Stimulated activated CD8-positive, alpha-beta memory T cell treated with anti-CD3 and anti-CD28 coated beads, Interleukin-4, amount 100 ng/mL, for 4 hours (primary cell): ENCODE measurements at places on chromosomes 2 and 18.

DNA sequence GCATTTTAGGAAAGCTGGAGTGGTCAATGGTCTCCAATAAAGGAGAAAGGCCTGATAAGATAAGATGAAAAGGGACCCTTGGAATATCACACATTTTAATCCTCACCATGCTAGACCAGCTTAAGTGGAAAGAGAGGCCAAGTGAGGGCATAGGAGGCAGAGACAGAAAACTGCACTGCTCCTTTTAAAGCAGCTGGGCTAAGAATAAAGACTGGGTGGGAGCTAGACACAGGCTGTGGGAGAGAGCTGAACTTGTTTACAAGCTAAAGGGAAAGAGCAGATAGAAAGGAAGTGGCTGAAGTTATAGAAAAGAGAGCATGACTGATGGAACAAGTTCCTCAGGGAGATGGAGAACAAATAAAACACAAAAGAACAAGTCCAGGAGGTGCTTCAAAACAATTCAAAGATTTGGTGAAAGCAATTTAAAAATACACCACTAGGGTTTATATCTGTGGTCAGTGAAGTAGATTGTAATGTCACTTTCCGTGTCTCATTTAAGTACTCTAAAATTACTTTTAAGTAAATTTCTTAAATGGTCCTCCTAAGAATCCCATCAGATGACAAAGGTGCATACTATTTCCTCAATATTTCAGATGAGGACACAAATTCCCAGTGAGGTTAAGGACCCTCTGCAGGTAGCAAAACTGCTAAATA, 7.5 kb downstream of the COL5A2 start:
- no peak for DNase-seq

DNA sequence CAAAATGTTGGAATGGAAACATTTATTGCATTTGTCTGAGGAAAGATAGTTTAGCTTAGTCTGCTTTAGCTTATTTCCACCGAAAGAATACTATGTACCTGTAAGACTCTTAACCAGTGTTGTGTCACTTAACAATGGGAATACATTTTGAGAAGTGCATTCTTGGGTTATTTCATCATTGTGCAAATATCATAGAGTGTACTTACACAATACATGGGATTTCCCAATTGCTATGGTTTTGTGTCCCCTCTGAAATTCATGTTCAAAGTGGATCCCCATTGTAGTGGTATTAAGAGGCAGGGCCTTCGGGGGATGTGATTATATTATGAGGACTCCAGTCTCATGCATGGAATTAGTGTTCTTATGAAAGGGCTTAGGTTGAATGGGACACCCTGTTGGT, 249.4 kb upstream of the UBE2E3 start:
- no peak for DNase-seq

GRCh38 chr2:159712929-159713420, 669 bp downstream of the MARCHF7 start:
- no peak for DNase-seq

DNA sequence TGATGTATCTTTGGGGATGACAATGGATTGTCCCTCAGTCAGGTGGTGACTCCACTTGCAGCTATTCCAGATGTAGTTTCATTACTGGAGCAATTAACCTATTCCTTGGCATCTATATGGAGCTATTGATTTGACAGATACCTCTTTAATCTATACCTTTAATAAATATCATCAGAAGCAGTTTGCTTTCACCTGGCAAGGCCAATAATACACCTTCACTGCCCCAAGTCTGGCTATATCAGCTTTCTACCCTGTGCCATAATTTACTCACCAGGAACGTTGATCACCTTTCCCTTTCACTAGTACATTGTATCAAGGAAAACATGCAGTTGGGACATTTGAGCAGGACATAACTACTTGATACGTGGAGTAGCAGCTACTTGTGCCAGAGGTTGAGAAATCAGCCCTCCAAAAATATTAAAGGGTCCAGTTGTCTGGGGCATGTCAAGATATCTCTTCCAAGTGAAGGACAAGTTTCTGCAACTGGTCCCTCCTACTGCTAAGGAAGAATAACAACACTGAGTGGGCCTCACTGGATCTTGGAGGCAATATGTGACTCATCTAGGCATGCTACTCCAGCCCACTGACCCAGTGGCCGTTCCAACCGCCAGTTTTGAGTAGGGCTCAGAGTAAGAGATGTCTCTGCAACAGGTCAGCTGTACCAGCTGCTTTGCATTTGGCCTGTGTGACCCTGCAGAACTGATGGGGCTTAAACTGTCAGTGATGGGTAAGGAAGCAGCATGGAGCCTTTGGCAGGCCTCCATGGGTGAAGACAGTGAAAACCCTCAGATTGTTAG, 67.0 kb downstream of the PSMG2 start:
- no peak for DNase-seq

DNA sequence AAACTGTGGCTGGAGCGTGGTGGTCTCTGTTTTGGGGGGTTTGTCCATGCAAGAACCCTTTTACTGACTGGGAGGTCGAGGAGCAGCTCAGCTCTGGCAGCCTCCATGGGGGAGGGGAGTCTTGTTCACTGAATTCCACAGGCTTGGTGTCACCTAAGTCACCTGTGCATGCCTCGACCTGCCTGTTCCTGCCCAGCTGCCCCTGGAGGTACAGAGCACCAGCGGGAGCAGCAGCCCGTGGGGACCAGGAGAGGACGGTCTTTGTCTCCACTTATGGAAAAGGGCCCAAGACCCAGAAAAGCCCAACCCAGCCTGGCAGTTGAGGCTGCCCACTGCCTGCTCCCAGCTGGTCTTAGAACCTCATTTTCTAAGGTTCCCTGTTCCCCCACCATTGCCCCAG, 168.7 kb upstream of the AGAP1 start:
- DNase-seq, result no peak

DNA sequence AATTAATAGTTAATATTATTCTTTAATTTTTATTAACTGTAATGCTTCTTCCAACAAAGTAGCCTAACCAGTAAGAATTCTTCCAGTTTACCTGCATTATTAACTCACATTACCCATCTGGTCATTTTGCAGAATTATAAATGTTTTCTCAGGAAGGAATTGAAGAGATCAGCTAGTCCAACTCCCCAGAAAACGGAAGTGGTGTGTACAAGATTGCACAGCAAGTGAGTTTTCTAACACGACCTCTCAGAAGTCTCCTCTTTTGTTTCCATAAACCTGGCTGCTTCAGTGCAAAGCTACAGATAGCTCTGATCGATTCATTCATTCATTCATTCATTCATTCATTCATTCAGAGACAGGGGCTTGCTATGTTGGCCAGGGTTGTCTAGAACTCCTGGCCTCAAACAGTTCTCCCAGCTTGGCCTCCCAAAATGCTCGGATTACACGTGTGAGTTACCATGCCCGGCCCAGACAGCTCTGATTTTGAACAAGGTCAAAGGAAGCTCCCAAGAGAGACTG, 128.8 kb upstream of the REV1 start:
- DNase-seq, result no peak

GRCh38 chr18:79867666-79868065, 69.9 kb downstream of the KCNG2 start:
- DNase-seq, result no peak

GRCh38 chr2:16155766-16156165, 215.4 kb downstream of the MYCN start:
- DNase-seq, result no peak

DNA sequence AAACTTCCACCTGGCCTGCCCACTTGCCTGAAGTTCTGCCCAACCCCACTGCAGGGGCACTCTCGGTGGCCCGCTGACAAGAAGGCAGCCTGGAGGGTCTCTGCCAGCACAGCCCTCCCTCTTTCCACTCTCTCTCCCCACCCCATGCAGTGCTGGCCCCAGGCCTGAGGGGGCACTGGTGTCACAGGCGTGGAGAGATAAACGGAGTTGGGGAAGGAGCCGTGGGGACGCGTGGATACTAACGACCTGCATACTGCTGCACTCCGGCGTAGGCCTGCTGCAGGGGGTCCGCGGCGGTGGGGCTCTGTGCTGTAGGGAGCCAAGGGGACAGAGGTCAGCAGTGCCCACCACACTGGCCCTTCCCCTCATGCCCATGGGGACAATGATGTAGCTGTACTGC, 299.3 kb downstream of the CELF4 start:
- DNase-seq, result no peak

GRCh38 chr2:201925056-201925455, 108.6 kb upstream of the FZD7 start:
- DNase-seq, result no peak

GRCh38 chr2:43480874-43481273, 115.0 kb downstream of the THADA start:
- DNase-seq, result no peak

GRCh38 chr2:15492773-15493325, 68.3 kb downstream of the NBAS start:
- no peak for DNase-seq

DNA sequence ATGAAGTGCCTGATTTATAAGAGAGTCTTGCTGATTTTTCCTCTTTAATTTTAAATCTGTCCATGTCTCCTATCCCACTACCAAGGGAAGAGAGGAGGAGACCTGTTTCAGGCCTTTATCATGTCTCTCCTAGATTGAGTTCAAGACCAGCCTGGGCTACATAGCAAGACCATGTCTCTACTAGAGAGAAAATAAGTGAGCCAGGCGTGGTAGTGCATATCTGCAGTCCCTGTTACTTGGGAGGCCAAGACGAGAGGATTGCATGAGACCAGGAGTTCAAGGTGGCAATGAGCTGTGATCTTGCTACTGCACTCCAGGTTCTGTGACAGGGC, 20.0 kb downstream of the EML4 start:
- DNase-seq, result no peak

- DNase-seq, result no peak
These were observed 102.5 kb downstream of the HNRNPLL start for GRCh38 chr2:38500283-38500634.

DNA sequence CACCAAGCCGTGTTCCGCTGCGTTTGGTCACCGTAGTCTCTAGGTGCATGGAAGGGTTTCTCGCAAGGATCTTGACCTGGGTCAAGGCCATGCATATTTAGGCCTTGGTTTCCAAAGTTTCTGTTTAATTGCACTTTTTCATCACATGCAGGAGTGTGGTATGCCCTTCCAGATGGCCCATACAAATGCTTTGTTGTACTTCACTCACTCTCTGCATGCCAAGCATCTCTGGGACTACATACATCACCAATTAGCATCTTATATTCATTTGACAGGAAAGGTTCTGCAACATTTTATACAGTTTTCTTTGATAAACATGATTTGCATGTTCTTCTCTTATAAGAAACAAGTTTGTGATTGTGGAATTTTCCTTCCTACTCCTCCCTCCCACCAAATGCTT, 132.8 kb upstream of the KLHL14 start:
- no peak for DNase-seq

DNA sequence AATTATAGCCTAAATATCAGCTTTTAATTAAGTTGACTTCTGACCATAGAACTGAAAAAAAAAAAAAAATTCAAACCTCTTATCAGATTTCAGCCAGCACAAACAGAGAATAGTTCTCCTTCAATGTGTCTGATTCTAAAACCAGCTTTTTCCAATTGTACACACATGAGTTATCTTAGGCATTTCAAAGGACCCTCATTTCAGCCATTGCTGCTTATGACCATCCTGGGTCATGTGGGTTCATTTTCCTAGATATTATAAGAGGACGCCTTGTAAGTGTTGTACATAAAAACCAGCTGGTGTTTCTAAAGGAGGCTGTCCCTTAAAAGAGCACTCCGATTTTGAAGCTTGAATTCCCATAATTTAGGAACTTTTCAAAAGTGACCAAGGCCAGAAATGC, 62.3 kb upstream of the DYNC1I2 start:
- no peak for DNase-seq

DNA sequence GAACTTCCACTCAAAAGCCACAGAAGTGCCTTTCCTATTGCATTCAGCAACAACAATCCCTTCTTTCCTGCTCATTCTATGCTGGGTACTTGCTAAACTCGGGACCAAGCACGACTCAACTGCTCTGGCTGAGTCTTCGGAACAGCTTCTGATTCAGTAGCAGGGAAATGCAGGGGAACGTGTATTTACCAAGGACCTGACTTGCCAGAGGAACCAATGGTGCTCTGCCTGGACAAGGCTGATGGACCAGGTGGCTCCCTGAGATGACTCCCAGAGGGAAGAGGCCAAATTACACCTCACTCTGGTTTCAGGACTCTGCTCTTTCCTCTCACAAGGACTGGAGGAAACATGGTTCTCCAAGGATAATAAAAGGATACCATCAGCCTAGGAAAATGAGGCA, 12.2 kb downstream of the CXCR2 start:
- no peak for DNase-seq

DNA sequence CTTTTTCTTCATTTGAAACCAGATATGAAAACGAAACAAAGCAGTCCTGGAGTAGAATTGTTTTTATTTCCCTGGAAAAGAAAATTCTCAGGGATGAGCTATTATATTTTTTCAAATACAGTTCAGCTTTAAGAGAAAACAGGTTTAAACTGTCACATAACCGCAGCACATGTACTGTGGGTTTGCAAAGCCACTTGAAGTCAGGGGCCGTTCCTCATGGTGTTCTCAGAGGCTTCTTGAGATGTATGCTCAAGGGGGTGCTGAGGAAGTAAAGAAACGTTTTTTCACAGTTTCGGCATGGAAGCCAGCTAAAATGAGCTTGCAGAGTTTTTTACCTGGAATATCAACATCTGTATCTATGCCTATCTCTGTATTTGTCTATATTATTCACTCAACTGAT, 225.3 kb downstream of the MC4R start:
- DNase-seq, result no peak

DNA sequence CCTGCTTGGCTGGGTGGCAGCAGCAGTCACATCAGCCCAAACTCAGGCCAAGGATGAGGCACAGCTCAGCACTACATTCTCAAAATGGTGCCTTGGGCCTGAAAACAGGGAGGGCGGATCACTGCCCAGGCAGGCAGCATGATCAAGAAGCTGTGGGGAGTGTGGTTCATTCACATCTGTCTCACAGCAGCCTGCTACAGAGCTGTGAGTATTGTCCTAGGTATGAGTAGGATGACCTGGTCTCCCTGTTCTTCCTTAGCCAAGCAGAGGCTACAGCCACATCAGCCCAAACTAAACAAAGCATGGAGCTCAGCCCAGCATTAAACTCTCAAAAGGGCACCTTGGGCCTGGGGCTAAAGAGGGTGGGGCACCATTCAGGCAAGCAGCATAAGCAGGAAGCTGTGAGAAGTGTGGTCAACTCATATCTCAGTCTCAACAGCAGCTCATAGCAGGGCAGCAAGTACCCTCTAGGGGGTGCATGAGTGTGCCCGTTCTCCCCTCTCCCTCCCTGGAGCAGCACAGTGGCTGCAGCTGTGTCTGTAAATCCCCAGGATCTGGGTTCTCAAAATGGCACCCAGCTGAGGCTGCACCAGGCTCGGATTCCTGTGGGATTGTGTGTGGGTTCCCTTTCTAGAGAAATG, 139.6 kb downstream of the TRABD2A start:
- DNase-seq, result no peak

DNA sequence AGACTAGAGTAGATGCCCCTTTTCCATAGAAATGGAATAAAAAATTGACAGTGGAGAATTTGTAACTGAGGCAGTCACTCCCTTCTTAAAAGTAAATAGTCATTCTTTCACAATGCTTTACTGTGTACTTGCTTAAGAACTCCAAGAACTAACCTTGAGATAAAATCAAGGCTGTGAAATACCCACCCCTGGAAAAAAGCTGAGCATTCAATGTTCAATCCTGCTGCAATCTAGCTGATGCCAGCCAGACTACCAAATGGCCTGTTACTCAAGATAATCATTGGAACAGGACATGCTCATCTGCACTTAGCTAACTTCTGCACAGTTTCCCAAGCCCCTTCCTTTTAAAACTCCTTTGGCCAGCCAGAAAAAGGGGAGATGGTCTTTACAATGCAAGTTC, 367.4 kb upstream of the GULP1 start:
- no peak for DNase-seq

GRCh38 chr18:9832871-9833270, 52.9 kb upstream of the TXNDC2 start:
- no peak for DNase-seq
